ENCODE measurements at places on chromosomes 4 and X. TPM values are rescaled to one million over a fixed set of nuclear protein-coding genes. Genes with fewer than 3 reads are reported as not detected.

The CXCL13 gene
- not detected for total RNA-seq

The CYBB gene
- 71.9 TPM for total RNA-seq

The GRSF1 gene
- total RNA-seq = 51.9 TPM

- no peak for DNase-seq
These were observed 121.9 kb upstream of the PDLIM3 start for GRCh38 chr4:185657183-185657582.

- no peak for DNase-seq
These were observed 497 bp upstream of the THAP9 start for GRCh38 chr4:82900066-82900410.

- no peak for DNase-seq
These were observed 372.4 kb upstream of the SLIT2 start for GRCh38 chr4:19879330-19879729.

- no peak for DNase-seq
These were observed 2.7 kb downstream of the TKTL1 start for GRCh38 chrX:154298312-154298711.

GRCh38 chrX:136019226-136019625, 34.0 kb downstream of the SLC9A6 start:
- no peak for DNase-seq

GRCh38 chrX:46279214-46279924, 265.9 kb downstream of the ZNF674 start:
- DNase-seq = no peak

DNA sequence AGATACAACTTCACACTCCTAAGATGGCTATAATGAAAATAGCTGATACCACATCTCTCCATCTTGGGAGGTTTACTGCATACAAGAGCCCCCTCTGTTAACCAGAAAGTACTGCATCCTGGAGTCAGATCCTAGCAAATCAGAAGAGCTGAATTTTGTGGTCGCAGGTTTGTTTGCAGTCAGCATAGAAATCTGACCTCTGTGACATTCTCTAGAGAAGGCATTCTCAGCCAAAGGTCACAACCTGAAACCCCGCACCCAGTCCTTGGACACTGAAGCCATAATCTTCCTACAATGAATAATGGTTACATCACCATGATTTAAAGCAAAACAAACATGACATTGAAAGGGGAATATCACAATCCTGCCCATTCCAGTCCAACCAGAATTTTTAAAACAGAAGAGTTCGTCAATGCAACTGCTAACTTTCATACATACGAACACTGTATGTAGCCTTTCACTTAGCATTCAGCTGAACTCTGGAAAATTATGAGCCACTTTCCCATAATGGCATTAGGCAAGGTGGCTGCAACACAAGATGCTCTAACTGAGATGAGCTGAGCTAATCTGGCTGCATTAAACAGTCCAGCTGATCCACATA, 17.6 kb downstream of the HS6ST2 start:
- no peak for DNase-seq

DNA sequence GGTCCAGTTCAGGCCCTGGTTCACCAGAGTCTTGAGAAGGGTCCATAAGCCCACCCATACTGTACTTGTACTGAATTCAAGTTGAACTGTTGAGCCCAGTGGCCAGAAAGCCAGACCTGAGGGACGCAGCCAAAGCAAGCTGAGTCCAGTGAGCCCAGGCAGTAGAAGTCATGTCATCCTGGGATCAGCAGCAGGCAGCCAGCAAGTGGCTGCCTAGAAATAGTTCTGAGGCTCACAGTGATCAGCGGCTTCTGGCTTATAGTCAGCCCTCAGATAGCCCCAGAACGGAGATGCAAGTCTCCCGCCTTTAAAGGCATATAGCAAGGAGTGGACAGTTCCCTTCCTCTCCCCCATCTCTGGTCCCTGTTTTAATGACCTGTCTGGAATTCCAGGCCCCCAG, 347.1 kb downstream of the FBXW7 start:
- DNase-seq = no peak

DNA sequence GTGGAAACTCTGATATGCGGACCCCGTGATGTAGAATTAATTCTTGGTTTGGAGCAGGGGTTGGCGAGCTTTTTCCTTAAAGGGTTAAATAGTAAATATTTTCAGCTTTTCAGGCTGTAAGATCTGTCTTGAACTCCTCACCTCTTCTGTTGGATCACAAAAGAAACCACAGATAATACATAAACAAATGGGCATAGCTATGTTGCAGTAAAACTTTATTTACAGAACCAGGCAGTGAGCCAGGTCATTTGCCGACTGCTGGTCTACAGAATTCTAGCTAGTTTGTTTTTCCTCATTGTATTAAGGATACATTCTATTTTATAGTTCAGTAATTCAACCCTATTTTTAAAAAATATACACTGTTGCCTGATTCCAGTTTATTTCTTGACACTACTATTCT, 116.6 kb downstream of the PAPSS1 start:
- DNase-seq = no peak

DNA sequence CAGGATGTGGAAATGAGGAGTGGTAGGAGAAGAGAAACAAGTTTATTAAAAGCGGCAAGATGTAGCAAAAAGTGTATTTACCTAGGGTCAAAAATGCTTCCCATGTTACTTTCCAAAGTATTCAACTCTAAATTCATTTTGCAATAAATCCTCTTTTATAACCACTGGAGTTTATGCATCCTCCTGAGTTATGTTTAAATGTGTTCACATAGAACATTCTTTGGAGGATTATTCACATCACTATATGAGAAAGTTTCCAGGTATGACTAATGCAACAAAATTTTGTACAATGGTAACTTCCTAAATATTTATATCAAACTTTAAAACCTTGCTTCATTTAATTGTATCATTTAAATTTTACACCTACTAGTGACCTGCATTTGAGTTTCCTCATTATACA, 870.6 kb upstream of the SLIT2 start:
- no peak for DNase-seq

- DNase-seq = no peak
These were observed 14.3 kb downstream of the CBR4 start for GRCh38 chr4:168995537-168996295.

GRCh38 chr4:89285745-89286144, 21.9 kb downstream of the GPRIN3 start:
- DNase-seq = no peak

DNA sequence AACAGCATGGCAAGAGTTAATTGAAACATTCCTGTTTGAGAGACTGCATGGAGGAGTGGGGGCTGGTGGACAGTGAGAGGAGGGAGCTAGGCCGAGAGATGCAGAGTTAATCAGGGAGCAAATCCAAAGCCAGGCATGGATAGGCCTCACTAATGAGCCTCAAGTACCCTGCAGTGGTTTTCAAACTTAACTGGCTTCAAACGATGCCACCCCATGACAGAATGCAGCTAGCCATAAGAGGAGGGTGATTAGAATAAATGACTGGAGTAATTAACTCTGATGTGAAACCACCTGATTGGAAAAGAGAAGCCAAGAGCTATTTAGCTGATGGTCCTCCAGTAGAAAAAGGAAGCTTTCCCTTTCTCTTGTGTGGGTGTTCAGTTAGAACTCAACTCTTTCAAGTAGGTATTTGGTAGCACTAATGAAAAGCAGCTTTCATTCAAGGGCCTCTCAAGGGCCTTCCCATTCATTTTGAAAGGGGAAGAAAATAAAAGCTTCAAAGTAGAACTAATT, 215.4 kb upstream of the MAB21L2 start:
- no peak for DNase-seq

DNA sequence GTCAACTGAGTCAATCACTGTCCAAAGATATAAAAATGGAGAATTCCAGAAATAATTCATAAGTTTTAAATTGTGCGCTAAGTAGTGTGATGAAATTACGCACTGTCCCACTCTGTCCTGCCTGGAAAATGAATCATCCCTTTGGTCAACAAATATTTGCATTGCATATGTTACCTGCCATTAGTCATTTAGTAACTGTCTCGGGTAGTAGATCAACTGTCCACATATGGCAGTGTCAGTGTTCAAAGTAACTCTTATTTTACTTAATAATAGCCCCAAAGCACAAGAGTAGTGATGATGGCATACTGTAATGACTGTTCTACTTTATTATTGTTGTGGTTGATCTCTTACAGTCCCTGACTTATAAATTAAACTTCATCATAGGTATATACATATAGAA, 3.4 kb downstream of the YTHDC1 start:
- no peak for DNase-seq

- no peak for DNase-seq
These were observed 3.7 kb downstream of the PNMA6E start for GRCh38 chrX:153397256-153397960.

Data from omental fat pad (tissue), 4 donors.